ENCODE measurements at places on chromosomes 13 and 19.

DNA sequence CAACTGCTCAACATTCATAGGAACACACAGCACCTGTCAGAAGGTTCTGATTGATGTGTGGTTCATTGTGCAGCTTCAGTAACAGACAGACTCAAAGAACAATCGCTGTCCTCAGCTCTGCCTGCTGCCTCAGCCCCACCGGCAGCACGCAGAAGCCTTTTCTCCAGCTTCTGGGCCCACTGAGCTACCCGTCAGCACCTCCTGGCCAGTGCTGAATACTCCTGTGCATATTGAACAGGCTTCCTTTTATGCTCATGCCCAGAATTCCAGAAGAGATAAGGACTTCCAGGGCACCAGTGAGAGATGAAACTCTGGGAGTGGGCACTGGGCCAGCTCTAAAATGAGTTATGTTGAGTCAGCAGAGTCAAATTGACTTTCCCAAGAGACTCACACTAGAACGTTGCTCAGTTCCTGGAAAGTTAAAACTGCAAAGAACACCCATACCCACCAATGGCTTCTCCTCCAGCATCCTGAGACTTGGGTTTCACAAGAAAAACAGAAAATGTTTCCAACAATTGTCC is 119.3 kb downstream of the COL4A1 start:
- no peak for DNase-seq

GRCh38 chr19:53908935-53909415 is at the start of gene CACNG7:
CACNG7 (plus strand) TSS chr19:53909278; CDS start chr19:53912832, 3,554 bp downstream.
- no peak for DNase-seq

DNA sequence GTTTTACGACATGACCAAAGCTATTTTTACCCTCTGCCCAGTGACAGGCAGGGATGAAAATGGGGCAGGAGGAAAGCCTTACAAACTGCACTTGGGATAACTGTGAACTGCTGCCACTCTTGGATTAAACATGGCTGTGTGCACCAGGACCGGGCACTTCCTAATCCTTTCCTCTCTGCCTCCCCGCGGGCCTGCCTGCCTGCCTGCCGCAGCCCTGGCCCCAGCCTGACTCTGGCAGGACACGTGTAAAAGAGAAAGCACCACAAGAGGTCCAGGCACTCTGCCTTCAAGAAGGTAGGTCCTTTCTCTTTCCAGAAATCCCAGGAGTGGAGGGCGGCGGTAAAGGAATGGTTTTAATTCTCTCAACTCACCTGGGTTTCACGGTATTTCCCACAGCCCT is 4.8 kb downstream of the TSHZ3 start:
- DNase-seq, result no peak

GRCh38 chr13:34776390-34776981 is 165.6 kb upstream of the NBEA start:
- no peak for DNase-seq
